ENCODE measurements at places on chromosomes 4 and X.
A peak's percentile ranks its signal among the peaks of the same experiment; 100 is the strongest.

DNA sequence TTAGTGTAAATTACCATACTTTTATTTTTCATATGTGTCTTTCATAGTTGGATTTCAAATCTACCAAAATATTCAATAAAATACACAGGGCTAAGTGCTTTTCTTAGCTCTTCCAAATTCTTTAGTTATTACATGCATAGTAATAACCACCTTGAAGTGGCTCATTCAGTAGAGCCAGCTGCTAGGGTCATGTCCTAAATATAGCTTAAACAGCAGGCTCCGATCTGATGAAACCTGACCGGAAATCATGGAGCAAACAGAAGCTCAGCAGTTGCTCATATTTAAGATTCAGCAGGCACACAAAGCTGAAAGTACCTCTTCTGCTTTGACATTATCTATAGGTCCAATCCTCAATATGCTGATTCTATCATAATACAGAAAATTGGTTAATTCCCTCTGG lies 1470.4 kb downstream of the ADGRL3 start:
- DNase-seq, result no peak

DNA sequence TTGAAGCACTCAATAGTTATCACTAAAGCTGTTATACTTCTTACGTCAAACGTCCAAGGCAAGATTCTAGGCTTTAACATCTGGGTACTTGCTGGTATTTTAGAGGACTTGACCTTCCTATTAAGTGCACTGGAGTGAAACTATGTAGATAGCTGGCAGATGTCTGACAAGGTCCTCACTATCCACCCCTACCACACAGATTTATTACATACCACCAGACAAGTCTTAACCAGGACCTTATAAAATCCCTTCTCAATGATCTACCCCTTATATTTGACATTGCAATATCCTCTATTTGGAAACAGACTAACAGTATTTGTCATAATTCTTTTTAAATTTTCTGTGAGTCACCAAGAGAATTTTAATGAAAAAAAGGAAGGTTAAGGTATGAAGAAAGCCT lies 78.8 kb downstream of the PDGFC start:
- DNase-seq, result no peak

- DNase-seq, result no peak
These were observed 576.5 kb downstream of the MID1IP1 start for GRCh38 chrX:39377773-39378172.

- no peak for DNase-seq
These were observed 8.8 kb downstream of the TMEM150C start for GRCh38 chr4:82553020-82553419.

DNA sequence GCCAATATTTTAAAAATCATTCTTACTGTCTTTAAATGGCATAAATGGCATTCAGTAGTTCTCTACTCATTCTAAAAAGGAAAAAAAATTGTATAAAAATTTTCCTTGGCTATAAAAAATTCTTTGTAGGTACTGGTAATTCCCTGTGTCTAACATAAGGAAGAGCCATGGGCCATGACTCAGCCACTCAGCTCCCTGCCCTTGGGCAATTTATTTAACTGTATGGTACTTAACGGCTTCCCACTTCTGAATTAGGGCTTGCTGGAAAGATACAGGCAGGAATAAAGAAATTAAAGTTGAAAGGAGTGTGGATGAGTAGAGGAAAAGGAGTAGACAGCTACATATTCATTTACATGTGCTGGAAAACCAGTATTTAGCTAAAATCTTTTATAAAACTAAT lies 30.6 kb downstream of the ABHD18 start:
- DNase-seq, result no peak

- DNase-seq, result peak; percentile 42
These were observed at the start of gene MSL3 for GRCh38 chrX:11757719-11758399. Gene MSL3, plus strand, starts transcription at chrX:11758237. Its CDS starts 27 bp downstream, at chrX:11758264.

DNA sequence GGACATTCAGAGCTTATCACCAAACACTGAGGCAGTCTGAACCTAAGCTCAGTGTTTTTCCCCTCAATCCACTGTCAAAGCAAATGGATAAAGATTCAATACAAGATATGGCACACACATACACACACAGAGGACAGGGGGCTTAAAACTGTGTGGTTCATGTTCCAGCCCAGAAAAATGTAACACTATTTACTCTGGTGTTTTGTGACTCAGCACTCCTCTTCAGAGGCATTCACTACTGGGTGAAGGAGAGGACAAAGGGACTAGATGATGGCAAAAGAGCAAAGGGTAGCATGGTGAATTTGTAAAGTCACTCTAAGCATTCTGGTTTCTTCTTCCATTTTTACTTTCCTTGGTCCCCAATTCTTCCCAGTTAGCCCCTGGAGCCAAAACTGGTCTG lies 120.3 kb downstream of the ARHGEF9 start:
- DNase-seq, result no peak

GRCh38 chrX:48465336-48465933 lies 4.6 kb downstream of the SLC38A5 start:
- no peak for DNase-seq

DNA sequence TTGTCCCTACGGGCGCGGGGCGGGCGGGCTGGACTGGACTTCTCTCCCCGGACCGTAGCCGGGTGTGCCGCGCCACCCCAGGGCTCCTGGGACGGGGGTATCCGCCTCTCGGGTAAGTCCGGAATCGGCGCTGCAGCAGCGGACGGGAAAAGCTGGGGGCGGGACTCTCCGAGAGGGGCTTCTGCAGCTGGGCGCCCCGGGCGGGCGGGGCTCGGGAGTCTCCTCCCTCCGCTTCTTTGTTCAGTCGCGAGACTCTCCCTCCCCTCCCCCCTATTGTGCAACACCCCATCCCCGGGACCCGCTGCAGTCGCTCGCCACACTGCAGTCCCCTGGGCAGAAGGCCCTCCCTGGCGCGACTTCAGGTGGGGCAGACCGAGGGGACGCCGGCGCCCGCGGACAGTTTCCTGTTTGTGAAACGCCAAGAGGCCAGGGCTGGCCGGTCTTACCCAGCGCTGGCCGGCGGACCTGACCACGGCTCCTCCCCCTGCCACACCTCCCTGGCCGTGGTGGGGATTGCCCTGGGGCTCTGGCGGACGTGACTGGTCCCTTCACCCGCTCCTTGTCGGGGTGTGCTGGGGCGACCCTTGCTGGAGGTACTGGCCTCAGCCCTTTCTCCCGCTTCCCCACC lies 966 bp downstream of the CCNG2 start:
- DNase-seq, result peak; percentile 44

- DNase-seq, result no peak
These were observed 170.2 kb downstream of the APBB2 start for GRCh38 chr4:41044165-41044564.

DNA sequence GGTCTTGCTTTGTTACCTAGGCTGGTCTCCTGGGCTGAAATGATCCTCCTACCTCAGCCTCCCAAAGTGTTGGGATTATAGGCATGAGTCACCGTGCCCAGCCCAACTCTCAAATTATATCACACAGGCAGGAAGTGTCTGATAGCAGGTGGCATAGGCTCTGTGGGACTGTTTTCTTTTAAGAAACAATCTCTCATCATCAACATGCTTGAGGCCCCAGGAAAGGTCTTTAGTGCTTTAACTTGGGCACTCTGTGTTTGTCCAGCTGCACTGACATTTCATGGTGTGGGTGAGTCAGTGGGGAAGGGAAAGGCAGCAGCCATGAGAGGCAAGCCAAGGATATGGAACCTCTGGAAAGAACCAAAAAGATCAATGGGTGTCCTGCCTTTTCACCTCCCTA lies 88.1 kb upstream of the TSPAN5 start:
- DNase-seq, result no peak

Data from activated T-cell treated with anti-CD3 and anti-CD28 coated beads for 24 hours (primary cell).